ENCODE measurements at places on chromosomes 5 and 9.

DNA sequence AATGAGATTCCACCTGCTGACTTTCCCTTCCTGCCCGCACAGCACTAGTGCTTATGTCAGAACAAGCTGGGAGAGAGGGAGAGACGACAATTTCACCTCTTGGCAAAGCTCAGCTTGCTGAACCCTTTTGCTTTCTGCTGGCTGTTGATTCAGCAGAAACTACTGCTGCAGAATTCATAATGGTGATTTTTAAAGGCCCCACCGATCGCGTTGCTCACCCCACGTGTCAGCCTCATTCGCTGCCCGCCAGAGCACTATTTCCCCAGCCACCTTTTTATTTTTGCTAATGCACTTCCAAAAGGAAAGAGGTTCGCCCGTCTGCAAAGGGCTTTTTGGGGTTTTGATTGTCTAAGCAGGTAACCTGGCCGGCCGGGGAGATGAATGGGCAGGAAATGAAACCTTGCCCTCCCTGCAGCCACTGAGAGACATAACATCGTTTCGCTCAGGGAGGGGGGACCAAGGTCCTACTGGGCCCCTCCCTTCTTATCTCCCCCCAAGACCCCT lies 1.3 kb downstream of the PPP2R2B start:
- DNase-seq = no peak

GRCh38 chr9:114460513-114461199 lies 44.6 kb downstream of the WHRN start:
- DNase-seq = no peak

- DNase-seq = peak; percentile 3
These were observed 63.2 kb downstream of the ACER2 start for GRCh38 chr9:19471737-19472648.

GRCh38 chr5:121758615-121759014 lies 93.1 kb upstream of the FTMT start:
- DNase-seq = no peak

DNA sequence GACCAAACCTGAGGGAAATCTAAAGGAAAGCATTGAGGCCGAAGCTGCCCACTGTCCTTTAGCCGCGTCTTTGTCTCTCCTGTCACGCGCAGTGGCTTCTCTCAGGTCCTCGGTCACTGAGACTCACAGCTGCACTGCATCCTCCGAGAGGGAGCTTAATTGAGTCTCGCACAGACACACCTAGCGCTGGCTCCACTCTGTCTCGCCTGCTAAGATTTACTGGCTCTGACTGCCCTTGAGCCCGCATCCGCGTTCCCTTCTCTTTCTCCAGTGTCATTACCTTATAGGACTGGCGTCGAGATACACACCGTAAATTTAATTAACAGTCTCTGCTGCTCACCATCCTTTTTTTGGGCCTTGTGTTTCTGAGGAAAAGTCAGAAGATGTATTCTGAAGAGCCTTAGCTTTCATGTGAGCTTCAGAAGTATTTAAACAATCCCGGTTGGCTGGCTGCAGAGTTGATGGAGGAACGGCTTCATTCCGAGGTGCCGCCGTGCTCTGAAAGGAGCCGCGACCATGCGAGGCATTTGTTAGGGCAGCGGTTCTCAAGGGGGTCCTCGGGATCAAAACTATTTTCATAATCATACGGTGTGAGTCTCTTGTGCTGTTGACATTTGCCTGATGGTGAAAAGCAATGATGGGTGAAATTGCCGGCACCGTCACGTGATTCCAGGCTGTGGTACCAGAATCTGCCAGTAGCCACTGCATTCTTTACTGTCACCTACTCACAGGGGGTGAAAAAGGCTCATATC lies 58.3 kb downstream of the GPR107 start:
- DNase-seq = no peak

DNA sequence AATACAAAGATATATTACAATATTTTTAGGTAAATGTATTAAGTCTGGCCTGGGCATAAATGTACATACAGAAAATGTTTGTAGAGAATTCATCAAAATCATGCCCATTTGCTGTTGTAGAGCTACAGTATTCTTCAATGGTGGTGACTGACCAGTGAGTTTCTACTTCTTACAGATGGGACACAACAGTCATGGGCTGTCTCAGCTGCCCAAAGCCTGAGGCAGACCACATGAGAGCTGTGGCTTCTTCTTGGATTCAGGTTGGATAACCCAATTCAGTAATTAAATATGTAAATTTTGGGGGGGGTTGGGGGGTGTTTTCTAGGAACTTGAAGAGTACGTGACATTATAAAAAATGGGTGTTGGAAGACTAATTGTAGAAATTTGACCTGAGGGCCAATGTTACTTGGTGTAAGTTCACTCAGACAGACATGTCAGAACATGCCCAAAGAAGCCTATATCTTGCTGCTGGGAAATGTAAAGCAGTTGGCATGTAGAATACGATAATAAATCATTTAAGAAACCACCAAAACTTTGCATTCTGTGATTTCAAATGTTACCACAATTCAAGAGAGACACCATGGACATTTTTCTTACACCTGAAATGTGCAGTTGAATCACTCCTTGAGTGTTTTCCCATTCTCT lies 17.9 kb downstream of the STARD4 start:
- DNase-seq = no peak

GRCh38 chr5:89343666-89344065 lies 460.7 kb upstream of the MEF2C start:
- DNase-seq = no peak

DNA sequence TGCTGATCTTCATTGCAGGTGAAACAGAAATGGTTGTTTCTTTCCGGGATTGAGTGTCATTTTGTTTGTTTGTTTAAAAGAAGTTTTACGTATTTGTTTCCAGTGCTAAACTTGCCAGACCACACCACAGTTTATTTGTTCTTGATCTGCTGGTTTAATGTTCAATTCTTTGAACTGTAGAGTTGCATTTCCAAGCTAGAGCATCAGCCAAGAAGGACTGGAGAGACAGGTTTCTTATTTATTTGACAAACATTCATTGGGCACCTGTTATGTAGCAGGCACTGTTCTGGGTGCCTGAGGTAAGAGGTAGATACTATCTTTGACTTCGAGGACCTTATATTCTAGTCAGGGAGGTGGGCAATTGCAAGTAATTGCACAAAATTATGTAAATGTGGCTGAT lies 45.0 kb downstream of the MCCC2 start:
- DNase-seq = no peak

DNA sequence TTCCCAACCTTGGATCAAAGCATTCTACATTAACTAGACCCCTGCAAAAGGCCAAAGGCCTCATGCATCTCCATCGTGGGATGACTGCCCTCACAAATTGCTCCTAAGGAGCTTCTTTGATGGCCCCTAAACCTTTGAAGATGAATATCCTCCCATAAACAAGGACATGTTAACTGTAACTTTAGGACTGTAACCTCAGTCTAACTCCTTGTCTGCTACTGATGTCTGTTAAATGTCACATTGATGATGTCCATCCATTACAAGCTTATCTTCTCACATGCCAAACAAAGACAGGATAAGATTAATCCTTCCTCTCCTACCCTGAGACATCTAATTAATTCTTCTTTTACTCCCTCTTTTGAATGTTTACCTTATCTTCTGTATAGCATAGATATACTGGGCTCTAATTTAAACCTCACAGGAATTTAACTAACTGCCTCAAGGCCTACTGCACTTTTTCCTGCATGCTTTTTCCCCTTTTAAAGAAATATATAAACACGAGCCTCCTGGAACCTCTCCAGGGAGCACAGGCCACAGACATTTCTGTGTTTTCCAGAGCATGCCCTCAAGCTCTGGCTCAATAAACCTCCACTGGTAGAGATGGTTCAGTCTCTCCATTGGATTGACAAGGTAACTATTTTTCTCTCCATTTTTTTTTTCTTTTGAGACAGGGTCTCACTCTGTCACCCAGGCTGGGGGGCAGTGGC lies 90.6 kb upstream of the SLC25A48 start:
- no peak for DNase-seq

DNA sequence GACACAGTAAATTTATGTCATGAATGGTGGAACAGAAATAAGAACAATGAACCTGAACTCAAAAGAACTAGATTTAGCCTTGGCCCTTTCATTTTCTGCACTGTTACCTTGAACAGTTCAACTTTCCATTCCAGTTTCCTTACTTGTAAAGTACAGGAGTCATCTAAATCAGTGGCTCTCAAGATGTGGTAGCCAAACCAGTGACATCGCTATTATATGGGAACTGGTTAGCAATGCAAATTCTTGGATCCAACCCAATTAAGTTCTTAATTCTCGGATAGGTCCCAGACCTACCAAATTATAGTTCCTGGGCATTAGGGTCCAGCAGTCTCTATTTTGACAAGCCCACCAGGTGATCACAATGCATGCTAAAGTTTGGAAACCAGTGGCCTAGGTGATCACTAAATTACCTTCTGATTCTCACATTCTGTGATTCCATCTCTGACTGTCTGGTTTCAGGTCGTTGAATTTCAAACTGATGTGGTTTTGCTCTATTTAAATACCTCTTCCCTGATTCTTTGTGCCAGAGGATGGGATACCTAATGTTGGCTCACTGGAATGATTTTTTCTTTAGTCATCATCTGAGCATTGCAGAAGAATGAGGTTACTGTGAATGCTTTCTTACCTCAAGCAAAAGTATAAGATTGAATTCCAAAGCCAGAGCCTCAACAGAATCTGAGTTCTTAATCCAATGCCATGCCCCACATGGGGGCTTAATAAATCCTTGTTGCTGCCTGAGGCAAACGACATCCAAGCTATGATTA lies 253.8 kb downstream of the ENC1 start:
- no peak for DNase-seq

GRCh38 chr5:128258372-128258771 lies 174.8 kb downstream of the SLC12A2 start:
- no peak for DNase-seq

DNA sequence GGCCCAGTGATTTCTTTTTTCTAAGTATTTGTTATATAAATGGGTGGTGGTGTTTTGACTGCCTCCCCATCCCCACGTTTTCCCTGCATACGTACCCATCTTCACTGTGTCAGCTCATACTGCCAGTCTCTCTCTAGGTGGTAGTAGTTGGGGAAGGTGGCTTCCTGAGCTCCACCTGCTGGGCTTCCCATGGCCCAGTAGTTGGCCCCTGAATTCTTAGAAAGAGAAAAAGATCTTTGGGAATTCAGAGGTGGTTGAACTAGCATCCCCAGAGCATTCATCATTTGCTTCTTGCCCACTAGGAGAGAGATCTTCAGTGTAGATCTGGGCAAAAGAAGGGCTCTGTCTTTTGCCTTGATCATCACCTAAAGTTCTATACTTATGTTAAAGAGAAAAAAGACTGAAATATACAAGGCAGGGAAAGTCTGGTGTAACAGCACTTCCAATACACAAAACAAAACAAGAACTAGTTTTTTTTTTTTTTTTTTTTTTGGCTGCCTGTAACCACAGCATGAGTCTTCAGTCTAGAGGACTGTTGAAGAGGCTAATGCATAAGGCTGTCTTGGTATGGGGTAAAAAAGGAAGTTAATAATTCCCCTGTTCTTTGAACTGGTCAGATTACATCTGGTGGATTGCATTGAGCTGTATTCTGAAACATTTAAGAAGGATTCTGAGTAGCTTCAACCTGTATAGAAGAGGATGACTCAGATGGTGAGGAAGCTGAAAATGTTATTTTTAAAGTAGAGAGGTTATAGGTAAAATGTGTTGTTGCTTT lies 128.7 kb downstream of the ATG10 start:
- no peak for DNase-seq

DNA sequence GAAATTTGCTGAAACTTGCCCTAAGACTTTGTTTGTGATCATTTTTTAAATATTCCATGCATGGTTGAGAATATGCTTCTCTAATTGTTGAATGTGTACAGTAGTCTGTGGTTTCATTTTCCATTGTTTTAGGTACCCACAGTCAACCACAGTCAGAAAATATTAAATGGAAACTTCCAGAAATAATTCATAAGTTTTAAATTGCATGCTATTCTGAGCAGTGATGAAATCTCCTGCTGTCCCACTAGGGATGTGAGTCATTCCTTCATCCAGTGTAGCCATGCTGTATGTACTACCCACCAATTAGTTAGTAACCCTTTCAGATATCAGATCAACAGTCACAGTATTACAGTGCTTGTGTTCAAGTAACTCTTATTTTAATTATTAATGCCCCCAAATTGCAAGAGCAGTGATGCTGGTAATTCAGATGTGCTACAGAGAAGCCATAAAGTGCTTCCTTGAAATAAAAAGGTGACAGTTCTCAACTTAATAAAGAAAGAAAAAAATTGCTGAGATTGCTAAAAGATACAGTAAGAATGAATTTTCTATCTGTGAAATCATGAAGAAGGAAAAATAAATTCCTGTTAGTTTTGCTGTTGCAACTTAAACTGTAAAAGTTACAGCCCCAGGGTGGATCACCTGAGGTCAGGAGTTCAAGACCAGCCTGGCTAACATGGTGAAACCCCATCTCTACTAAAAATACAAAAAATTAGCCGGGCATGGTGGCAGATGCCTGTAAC lies 79.9 kb upstream of the FBXL17 start:
- DNase-seq = peak; percentile 12

DNA sequence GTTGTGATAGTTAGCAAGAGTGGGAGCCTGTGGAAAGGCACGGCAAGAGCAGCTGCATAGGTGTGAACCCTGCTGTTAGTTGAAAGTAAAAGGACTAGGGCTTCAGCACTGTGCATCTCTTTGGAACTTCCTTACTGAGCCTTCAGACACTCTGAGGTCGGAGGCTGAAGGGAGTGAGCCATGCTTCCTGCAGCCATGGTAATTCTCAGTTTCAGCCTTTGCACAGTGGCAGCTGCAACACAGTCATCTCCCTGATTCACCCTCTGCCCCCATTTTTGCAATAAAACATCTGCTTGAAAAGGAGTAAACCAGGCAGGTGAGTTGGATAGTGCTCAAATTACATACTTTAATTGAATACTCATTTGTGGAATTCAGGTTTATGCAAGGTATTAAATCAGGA lies 6.5 kb upstream of the TLE4 start:
- no peak for DNase-seq

GRCh38 chr9:38130724-38131123 lies 61.7 kb upstream of the SHB start:
- DNase-seq = no peak

GRCh38 chr5:57695706-57696388 lies 213.2 kb upstream of the ACTBL2 start:
- no peak for DNase-seq

DNA sequence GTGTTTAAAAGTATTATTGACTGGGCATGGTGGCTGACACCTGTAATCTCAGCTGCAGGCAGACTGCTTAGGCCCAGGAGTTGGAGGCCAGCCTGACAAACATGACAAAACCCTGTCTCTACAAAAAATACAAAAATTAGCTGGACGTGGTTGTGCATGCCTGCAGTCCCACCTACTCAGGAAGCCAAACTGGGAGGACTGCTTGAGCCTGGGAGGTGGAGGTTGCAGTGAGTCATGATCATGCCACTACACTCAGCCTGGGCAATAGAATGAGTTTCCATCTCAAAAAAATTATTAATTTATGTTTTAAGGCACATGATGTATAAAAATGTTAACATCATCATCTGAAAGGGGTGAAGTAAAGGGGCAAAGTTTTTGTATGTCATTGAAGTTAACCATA lies 49.7 kb upstream of the FNIP1 start:
- no peak for DNase-seq

GRCh38 chr5:93193431-93194347 lies 387.3 kb downstream of the NR2F1-AS1 start:
- no peak for DNase-seq

Measured in smooth muscle cell of the brain vasculature (primary cell).